T-helper 2 cell treated with Interferon-gamma antibody and Interleukin-4, amounts not matched to agents 100 ng/mL and 5 ng/mL, for 36 hours (primary cell): ENCODE measurements at places on chromosomes 1 and 21. TPM values are rescaled to one million over a fixed set of nuclear protein-coding genes. Genes with fewer than 3 reads are reported as not detected.

Gene OR2M5
- not detected in 2 replicates for total RNA-seq

Gene NGF
- not detected in 2 replicates for total RNA-seq

Gene SARS1
- 117 and 124 TPM in 2 replicates for total RNA-seq

Gene NEK2
- 29.6 and 30.2 TPM in 2 replicates for total RNA-seq

Gene TFF2
- not detected in 2 replicates for total RNA-seq

Gene PCP4
- not detected in 2 replicates for total RNA-seq

Gene KRTAP19-5
- total RNA-seq: not detected in 2 replicates

Gene FMOD
- 0.07 TPM in 1 of 2 replicates, not detected in the other for total RNA-seq

Gene HSD3B1
- total RNA-seq: not detected in 2 replicates

Gene MAP7D1
- total RNA-seq: 212 TPM in 2 replicates

Gene TRIM58
- total RNA-seq: 2.6 and 2.7 TPM in 2 replicates

Gene NECTIN4
- total RNA-seq: 0.05 and 0.18 TPM in 2 replicates

Gene CLDN17
- total RNA-seq: not detected in 2 replicates

Gene FOXD2
- 0.23 and 0.27 TPM in 2 replicates for total RNA-seq

Gene NTRK1
- 12.7 and 13.4 TPM in 2 replicates for total RNA-seq

Gene KCTD3
- 4.9 and 7.6 TPM in 2 replicates for total RNA-seq

Gene LIN28A
- not detected in 2 replicates for total RNA-seq

Gene GFI1
- total RNA-seq: 87.5 and 92.9 TPM in 2 replicates

Gene PADI2
- 0.11 and 0.14 TPM in 2 replicates for total RNA-seq

Gene GLMP
- total RNA-seq: 28.9 and 31.3 TPM in 2 replicates

Gene CRYBG2
- total RNA-seq: 1.1 and 1.2 TPM in 2 replicates

Gene BPNT1
- total RNA-seq: 24.7 and 26.8 TPM in 2 replicates

Gene C21orf91
- total RNA-seq: 45.6 and 48.1 TPM in 2 replicates

Gene SPRR2B
- not detected in 2 replicates for total RNA-seq

Gene NFASC
- total RNA-seq: 0.07 TPM in 1 of 2 replicates, not detected in the other

Gene MYOC
- total RNA-seq: not detected in 2 replicates

Gene TRIM67
- total RNA-seq: not detected in 2 replicates

Gene LY9
- 8.5 and 9.2 TPM in 2 replicates for total RNA-seq

Gene HMGCS2
- not detected in 2 replicates for total RNA-seq

Gene RASSF5
- 190 and 199 TPM in 2 replicates for total RNA-seq

Gene CYP4B1
- not detected in 2 replicates for total RNA-seq

Gene SDF4
- 111 and 112 TPM in 2 replicates for total RNA-seq

Gene SLAMF7
- total RNA-seq: 6.8 and 8.0 TPM in 2 replicates

Gene FAM131C
- total RNA-seq: 0.41 and 0.45 TPM in 2 replicates

Gene KHDRBS1
- 160 and 162 TPM in 2 replicates for total RNA-seq

Gene SLC16A4
- 0.09 and 0.23 TPM in 2 replicates for total RNA-seq

Gene LIPI
- total RNA-seq: not detected in 2 replicates

Gene NBPF10
- 4.2 and 4.5 TPM in 2 replicates for total RNA-seq

Gene SPRR5
- total RNA-seq: not detected in 2 replicates

Gene ZBTB37
- 9.2 and 10.1 TPM in 2 replicates for total RNA-seq

Gene FCRL6
- 0.25 TPM in 1 of 2 replicates, not detected in the other for total RNA-seq

Gene HENMT1
- 20.7 and 21.0 TPM in 2 replicates for total RNA-seq

Gene RGSL1
- total RNA-seq: not detected in 2 replicates
